Non-pigmented ciliary epithelial cell (primary cell): ENCODE measurements at places on chromosomes 2 and 18.

GRCh38 chr2:12262681-12263436 lies 453.9 kb upstream of the TRIB2 start:
- DNase-seq, result no peak

GRCh38 chr2:207465894-207466293 lies 63.9 kb upstream of the CREB1 start:
- no peak for DNase-seq

DNA sequence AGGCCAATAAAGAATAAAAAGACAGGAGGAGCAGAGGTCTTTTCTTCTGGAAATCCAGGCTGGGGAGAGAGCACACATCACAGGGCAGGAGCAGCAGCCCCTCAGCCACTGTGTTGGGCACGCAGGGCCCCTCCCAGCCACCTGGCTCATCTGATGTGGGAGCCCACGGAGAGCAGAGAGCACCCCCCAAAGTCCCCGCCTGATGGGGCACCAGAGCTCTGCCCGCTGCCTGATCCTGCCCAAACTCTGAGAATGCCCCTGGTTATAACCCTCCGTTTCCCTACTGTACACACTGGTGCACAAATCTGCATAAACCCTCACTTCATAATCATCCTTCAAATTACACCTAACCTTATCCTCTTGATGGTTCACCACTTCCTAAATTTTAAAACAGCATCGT lies 111.3 kb downstream of the HDAC4 start:
- no peak for DNase-seq

DNA sequence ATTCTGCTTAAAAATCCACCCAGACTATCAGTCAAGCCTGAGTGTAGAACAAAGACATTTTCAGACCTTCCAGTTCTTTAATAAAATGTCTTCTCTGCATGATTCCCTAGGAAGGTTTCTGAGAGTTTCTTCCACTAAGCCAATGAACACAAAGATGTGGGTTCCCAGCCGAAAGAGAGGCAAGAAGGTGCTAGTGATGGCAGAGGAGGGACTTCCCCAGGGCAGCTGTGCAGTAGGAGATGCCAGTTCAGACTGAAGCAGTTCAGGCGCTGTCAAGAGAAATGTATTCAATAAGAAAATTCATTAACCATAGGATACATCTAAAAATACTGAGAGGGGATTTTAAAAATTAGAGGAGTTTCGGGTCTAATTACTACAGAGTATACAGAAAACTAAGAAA lies 83.3 kb downstream of the RND3 start:
- no peak for DNase-seq

DNA sequence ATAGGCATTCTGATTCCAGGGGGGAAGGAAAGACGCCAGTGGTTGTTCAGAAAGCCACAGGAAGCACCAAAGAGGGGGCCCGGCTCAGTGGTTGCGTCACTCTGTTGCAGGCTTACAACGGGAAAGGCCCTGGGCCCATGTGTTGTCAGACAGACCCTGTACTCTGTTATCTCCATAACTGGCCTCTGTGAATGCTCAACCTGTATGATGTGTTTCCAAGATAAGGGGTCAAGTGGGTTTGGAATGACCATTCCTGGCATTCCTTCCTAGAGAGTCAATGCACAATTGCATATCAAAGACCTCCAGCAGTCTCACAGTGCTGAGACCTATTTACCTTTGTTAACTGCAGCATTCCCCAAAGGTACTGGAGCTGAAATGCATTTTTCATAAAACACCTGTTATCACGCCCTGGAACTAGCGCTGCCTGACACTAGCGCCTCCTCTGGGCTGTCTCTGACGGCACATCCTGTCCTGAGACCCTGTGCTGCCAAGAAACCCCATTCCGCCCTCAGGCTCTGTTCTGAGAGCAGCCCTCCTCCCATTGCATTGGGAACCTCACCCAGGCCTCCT lies 13.2 kb upstream of the LRRFIP1 start:
- peak; percentile 45 for DNase-seq

DNA sequence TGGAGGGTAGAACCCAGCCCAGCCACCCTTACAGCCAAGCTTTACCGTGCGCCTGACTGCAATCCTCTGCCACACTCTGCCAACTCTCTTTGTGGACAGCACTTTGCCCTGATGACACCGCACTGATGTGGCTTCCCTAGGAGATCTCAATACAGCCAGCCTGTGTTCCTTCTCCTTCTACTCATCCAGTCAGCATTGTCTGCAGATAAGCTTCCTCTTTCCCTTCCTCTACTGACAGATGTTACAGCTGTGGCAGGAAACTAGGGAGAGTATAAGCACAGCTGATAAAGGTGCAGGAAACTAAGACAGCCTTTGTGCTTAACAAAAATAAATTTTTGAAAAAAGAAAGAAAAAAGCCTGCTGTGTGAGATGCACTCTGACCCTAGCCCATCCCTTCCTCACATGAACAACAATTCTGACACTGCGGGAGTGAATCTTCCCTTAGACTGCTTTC lies 25.0 kb downstream of the CEP68 start:
- no peak for DNase-seq

- no peak for DNase-seq
Measured at GRCh38 chr2:99035920-99036319, 99.9 kb upstream of the CRACDL start.

- DNase-seq, result no peak
Measured at GRCh38 chr2:42196403-42197267, 27.5 kb downstream of the EML4 start.

GRCh38 chr2:180015951-180016709 lies 9.0 kb upstream of the CWC22 start:
- DNase-seq, result no peak

GRCh38 chr2:174589334-174589733 lies 8.3 kb downstream of the WIPF1 start:
- DNase-seq, result no peak

DNA sequence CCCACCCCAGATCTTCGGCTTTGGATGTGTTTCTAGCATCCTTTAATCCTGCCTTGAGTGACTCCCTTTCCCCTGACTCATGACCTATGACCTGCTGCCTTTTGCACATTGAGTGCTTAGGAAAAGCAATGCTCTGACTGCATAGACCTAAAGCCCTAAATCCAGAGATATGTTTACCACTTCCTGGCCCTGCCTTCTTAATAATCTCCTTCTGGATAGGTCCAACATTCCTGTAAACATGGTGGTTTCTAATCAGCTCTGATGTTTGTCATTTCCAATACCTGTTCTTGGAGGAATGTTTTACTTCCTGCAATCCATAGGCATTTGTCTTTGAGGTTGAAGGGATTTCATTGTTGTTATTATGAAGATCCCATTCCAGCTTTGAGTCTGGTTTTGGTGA lies 2.3 kb downstream of the SLC3A1 start:
- DNase-seq, result no peak

GRCh38 chr2:95039363-95039762 lies 13.9 kb downstream of the MAL start:
- no peak for DNase-seq

GRCh38 chr18:34847408-34847807 lies 137.3 kb downstream of the DTNA start:
- no peak for DNase-seq

DNA sequence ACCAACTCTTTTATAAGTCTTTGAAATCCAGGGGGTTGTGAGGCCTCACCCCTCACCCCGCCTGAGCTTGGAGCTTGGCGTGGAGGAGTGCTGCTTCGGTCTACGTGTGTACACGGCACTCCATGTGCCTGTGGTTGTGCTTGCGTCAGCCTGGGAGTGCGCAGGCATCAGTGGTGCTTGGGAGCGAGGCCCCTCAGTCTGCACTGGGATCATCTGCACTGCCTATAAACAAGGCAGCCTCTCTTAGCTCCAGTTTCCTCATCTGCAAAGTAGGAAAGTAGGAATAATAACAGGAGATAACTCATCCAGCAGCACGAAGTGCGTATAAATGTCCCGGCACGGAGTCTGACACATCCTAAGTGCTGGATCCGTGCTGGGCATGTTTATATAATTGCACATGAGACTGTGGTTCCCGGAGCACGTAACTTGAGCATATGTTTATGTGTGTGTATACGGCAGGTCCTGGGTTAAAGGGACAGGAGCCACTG lies 1.2 kb downstream of the GYPC start:
- peak; percentile 59 for DNase-seq

DNA sequence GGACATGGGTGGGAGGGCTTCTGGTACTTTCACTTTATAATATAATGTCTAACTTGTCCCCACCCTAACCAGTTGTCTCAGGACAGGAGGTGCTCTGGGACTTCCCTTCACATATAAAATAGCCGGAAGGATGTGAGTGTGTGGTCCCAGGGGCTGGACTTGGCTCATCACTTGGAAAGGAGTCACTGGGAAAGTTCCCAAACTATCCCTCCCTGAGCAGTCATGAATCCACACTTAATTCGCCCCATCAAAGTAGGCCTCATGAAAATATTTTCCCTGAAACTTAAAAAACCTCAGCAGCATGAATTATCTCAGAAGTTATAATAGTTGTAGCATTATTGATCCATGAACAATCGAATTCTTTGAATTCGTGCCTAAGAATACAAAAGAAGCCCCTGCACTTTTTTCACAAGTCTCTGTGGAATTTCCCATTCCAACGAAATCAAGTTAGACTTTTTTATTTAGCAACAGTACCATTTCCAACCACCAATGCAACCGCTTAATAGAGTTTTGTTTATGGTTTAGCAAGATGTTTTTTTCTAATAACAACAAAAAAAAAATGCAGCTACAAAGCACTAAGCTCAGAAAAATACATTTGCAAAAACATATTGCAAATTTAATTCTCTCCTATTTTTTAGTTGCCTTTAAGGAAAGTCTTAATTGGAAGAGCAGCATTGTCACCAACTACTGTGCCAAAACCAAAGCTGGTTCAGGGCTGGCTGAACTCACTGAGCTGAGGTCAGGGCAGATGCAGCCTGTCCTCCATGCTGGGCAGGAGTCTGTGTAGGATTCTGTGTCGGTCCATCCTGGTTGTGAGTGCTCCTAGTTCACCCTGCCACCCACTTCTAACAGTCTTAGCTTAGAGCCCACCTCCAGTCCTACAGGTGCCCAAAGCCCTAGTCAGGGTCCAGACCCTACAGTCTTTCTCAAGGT lies 68.8 kb upstream of the SPTBN1 start:
- DNase-seq, result no peak
